ENCODE measurements at places on chromosomes 2 and 18.

- no peak for DNase-seq
These were observed 1383.2 kb downstream of the LRP1B start for GRCh38 chr2:140747665-140748064.

GRCh38 chr2:74025971-74026612 is 41.4 kb downstream of the TET3 start:
- DNase-seq = no peak

- no peak for DNase-seq
These were observed 105.3 kb upstream of the TTN start for GRCh38 chr2:178912416-178913048.

- no peak for DNase-seq
These were observed 1.2 kb upstream of the INPP5D start for GRCh38 chr2:233058717-233059546.

GRCh38 chr2:128714285-128714684 is 395.6 kb upstream of the HS6ST1 start:
- DNase-seq = no peak

DNA sequence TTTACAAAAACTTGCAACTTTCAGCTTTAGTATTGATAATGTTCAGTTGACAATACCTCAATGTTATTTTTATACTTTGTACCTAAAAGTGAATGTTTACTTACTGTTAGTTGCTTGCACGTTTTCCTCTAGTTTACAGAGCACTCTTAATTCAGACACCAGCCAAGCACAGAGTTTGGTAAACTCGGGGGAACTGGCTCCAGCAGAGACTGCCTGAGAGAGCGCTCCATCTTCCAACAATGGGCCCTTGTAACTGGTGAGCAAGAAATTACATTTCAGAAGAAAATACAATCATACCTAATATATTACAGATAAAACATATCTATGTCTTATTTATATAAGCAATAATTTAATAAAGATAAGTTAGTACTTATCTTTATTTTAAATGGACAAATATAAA is 3.7 kb downstream of the FAM98A start:
- DNase-seq = no peak

- DNase-seq = no peak
These were observed 33.7 kb upstream of the MCM6 start for GRCh38 chr2:135909976-135910375.

GRCh38 chr2:26613241-26614215 is 27.6 kb downstream of the CIB4 start:
- no peak for DNase-seq

DNA sequence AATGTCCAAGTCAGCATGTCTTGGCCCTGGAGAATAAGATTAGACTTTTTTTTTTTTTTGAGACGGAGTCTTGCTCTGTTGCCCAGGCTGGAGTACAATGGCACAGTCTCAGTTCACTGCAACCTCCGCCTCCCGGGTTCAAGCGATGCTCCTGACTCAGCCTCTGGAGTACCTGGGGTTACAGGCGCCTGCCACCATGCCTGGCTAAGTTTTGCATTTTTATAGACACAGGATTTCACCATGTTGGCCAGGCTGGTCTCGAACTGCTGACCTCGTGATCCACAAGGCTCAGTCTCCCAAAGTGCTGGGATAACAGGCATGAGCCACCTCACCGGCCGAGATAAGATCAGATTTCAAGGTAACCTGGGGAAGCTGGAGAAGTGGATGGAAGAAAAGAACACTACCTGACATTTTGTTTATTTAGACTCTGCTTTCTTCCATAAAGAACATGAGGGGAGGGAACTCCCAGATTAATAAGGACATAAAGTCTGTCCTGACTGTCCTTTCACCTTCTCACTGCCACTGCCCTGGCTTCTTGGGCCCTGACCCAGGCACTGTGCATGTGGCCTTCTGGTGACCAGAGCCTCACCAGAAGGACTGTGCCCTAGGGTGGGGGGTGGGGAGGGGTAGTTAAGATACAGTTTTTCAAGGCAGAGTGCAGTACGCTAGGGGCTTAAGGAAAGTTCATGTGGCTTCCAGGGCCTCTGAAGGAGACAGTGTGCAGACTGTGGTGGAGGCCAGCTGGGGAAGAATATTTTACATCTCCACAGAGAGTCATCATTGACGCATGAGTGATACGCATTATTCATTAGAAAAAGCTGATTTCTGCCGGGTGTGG is 4.8 kb upstream of the IMPA2 start:
- no peak for DNase-seq

DNA sequence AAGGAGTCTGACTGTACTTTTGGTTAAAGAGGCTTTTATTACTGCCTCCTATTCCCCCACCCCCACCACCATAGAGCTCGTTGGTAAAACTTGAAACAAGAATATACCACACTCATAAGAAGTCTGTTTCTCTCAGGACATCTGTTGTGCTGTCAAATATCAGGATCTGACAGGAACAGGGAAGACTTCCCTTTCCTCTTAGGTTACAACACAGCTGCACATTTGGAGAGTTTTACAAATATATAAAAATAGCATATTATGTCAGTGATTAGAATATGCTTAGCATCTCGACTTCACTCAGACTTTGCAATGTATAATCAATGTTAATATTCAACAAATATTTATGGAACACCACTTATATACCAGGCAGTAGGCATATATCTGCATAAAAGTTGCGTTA is 439.6 kb upstream of the REG3G start:
- no peak for DNase-seq

DNA sequence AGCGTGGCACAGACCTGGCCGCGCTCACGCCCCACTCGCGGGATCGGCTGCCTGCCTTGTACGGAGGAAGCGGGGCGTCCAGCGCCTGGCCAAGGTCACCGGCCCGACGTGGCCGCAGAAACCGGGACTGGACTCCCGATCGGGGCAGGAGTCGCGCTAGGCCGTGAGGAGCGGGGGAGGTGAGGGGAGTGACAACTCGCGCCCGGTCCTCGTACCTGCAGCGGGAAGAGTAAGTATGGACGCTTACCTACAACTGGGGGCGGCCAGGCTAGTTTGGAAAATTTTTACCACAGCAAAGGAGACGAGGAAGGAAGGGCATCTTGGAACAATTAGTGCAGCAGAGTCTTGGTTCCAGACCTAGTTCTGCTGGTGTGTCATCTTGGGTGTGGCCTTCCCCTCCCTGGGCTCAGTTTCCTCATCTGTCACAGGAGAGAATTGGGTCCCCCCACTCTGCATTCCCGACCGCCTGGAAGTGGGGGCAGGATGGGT is 693 bp downstream of the UBE2F start:
- peak; percentile 73 for DNase-seq

GRCh38 chr2:29920130-29920577 is 1.2 kb downstream of the ALK start:
- DNase-seq = peak; percentile 37

- peak; percentile 86 for DNase-seq
These were observed 456.3 kb upstream of the MYT1L start for GRCh38 chr2:2787301-2787907.

DNA sequence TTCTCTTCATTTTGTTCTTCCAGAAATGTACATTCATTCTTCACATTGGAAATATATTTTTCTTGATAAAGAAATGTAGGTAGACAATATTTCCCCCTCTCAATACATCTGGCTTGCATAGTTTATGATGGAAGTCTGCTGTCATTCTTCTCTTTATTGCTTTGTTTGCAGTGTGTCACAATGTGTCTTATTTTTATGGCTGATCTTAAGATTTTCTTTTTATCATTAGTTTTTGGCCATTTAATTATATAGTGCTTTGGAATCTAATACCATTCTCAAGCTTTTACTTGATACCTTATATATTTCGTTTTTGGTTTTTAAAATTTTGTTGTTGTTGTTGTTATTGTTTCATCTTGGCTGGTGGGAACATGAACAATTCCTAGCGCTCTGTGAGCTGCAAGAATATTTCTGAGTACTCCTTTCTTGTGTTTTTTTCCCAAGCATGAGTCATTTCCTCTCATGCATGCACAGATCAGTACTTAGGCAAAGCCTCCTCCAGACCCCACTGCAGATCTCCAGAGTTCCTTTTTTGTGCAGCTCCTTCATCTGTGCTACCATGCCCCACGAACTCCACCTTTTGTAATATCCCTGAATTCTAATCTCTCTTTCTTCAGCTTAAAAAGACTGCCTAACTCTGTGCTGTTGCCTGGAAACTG is 13.7 kb upstream of the MMADHC start:
- no peak for DNase-seq

- no peak for DNase-seq
These were observed 84.7 kb upstream of the STON1 start for GRCh38 chr2:48445091-48445725.

DNA sequence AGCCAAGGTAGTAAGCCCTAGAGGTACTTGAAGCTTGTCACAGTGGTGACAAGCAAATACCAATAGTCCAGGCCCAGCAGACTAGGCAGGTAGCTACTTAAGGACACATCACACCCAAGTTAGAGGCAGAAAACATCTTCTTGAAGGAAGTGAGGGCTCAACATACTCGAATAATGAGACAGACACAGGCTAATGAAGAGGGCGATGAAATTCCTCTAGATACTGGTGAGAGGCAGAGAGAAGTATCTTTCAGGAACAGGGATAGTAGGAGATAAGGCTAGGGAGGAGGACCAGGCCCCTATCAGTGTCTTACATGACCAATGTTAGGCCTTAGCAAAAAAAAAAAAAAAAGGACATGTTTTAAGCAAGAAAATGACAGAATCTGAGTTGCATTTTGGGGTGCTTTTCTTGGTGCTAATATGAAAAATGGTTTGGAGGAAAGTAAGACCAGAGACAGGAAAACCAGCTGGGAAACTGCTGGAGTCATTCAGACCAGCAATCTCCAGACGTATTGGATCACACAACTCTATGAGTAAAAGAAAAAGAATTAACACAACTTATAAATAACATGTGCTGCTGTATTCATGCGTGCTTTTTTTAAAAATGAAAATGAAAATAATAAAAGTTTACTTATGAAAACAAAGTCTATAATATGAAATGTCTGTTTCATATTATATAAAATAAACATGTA is 37.7 kb downstream of the COBLL1 start:
- no peak for DNase-seq

GRCh38 chr18:10939822-10940221 is 209.5 kb downstream of the PIEZO2 start:
- no peak for DNase-seq

GRCh38 chr18:25422230-25422629 is 70.3 kb upstream of the ZNF521 start:
- DNase-seq = no peak

GRCh38 chr2:192579965-192580700 is 385.4 kb upstream of the TMEFF2 start:
- no peak for DNase-seq

DNA sequence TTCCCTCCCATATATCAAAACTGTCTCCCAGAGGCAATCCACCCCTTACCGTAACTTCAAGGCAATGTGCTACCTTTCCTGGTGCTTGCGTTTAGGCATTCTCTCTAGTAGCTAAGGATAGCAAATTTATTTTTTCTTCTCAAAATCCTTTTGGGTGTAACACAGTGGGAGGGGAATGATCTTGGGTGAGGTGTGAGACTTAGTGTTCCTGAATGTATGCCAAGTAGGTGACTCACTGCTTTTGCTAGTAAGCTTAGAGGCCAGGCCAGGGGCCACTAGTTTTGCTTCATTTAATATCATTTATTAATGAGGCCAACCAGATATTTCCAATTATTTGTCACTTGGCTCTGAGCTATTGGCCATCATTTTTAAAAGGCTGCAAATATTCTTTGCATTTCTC is 135.5 kb downstream of the NAPG start:
- DNase-seq = no peak

GRCh38 chr18:23227726-23228070 is 92.4 kb downstream of the CABLES1 start:
- no peak for DNase-seq

DNA sequence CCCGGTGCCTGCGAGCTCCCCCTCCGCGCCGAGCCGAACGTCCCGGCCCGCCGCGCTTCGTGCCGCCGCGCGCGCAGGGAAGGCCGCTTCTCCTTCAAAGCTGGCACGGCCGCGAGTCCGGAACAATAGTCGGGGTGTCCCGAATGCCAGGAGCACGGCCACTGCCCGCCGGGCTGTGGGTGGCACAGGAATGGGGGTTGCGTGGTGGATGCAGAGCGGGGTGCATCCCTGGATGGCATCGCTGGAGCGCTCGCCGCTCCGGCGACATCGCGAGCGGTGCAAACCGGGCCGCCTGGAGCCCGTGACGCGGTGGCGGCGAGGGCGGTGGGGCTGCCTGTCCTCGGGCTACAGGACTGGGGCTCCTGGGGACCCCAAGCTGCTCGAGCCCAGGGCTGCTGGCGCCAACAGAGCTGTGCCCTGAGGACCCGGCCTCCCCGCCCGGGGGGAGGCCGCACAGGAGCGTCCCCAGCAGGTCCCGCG is 1.1 kb upstream of the SATB2 start:
- no peak for DNase-seq

DNA sequence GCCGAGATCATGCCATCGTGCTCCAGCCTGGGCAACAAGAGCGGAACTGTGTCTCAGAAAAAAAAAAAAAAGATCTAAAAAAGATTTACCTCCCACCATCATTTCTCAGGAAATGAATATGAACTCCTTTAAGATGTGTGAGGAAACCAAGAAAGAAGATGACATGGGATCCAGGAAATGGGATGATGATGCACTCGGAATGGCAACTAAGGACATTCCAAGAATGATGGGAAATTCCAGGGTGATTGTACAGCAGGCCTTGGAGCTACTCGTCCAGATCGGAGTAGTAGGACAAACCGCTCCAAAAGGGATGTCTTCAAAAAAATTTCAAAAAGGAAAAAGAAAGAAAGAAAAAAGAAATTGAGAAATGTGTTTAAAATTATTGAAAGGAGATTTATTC is 84.9 kb upstream of the PMAIP1 start:
- DNase-seq = no peak

DNA sequence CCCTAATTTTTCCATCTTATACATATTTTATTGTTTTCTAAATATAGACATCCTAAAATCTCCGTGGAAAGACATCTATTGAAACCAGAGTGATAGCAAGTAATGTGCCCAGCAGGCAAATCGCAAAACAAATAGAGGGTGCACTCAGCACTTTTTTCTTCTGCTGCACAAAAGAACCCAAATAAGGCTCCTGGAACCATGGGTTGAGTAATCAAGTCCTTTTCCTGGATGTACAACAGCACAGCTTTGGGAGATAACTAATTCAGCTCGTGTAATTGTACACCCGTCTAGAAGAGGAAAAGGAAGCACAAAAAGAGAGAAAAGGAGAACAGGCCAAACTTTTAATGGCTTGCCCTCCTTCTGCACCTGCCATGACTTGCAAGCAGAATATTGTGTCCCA is 126.9 kb upstream of the TLK1 start:
- no peak for DNase-seq

DNA sequence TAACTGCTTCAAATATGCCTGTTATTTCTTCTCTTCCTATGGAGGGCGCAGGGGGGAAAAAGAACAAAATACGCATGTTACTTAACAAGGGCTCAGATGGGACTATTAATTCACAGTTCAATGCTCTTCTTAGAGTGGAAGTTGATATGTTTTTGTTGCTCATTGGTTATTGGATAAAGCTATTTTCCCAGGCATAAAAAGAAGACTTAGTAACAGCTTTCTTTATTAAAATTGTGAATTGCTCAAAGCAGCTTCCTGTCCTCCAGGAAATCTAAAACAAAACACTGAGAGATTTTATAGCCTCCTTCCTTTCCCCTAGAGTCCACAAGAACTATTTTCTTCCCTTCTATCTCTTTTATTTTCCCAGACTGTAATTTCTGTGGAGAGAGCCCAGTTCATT is 180.8 kb downstream of the SH3BP4 start:
- no peak for DNase-seq

All from posterior cingulate gyrus (tissue), 11 donors.